ENCODE measurements at places on chromosomes 6 and 20. TPM values are rescaled to one million over a fixed set of nuclear protein-coding genes. Genes with fewer than 3 reads are reported as not detected.

- DNase-seq: no peak
These were observed 188.5 kb upstream of the SNX9 start for GRCh38 chr6:157634546-157634945.

SLA2 gene
- 0.39 TPM for total RNA-seq

GRCh38 chr6:87936065-87936464 lies 111.6 kb upstream of the SPACA1 start:
- DNase-seq: no peak

DNA sequence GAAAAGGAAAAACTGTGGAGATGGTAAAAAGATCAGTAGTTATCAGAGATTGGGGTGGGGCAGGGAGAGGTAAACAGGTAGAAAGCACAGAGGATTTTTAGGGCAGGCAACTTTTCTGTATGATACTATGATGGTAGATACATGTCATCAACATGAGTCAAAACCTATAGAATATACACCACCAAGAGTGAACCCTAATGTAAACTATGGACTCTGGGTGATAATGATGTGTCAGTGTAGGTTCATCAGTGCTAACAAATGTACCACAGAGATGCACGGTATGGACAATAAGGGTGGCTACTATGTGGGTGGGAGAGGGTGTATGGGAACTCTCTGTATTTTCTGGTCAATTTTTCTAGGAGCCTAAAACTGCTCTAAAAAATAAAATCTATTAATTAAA lies 18.5 kb downstream of the PACSIN1 start:
- DNase-seq: no peak

DNA sequence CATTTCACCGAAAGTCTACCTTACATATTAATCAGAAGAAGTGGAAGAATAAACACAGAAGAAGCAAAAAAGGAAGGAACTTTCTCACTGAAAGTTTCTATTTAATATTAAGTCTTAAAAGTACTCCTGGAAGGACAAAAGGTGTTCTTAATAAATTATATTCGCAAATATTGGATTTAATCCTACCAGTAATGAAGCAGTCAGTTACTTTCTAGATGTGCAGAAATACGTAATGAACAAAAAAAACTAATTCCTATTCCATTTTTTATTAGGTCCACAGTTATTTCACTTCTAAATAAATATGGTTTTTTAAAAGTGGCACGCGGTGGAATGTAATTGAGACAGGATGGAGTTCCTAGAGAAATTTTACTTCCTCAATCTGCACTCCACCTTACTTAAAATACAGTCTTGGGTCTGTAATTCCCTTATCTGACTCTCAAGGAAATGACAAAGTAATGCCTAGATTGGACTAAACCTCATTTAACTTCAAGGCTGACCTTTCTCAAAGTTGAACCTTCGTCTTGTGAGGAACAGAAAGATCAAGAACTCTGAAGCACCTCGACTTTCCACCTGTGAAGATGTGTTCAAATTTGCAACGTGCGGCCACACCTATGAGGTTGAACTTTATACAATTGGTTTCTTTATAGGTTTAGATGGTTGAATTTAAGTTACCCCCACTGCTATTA lies 1.1 kb upstream of the TRAM2 start:
- DNase-seq: no peak

ACTL10 gene
- 0.49 TPM for total RNA-seq

- DNase-seq: no peak
These were observed 64.7 kb downstream of the RFX6 start for GRCh38 chr6:116941727-116942126.

GRCh38 chr20:37711994-37712964 lies 18.4 kb downstream of the CTNNBL1 start:
- DNase-seq: no peak

SYCP2L gene
- 4.9 TPM for total RNA-seq

TMEM200A gene
- total RNA-seq: 9.3 TPM

GRCh38 chr6:145497006-145497405 lies 238.3 kb downstream of the EPM2A start:
- DNase-seq: no peak

DNA sequence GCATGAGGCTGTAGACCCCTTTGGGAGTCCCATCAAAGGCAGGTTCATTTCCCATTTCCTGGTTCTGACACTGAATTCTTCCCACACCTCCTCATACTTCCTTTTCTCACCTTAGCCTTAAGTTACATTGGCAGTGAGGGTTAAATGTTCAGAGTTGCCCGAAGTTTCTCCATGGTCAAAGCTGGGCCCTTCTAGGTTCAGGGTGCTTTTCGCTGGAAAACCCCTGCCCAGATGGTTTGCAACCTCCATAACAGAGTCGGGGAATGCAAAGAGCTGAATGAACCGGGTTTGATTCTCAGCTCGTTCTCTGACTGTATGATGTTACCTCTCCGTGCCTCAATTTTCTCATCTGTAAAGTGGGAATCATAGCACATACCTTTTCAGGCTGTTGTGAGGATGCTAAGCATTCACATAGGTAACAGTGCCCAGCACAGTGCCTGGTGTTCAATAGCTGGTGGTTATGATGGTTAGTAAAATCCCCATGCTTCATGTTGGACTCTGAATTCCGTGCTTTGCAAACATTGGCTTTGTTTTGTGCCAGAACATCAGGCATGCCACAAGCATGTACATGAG lies 149.8 kb downstream of the NFATC2 start:
- no peak for DNase-seq

- DNase-seq: no peak
These were observed 10.7 kb upstream of the RFX6 start for GRCh38 chr6:116866281-116866871.

- no peak for DNase-seq
These were observed 24.6 kb upstream of the GTSF1L start for GRCh38 chr20:43751167-43752050.

MTFR2 gene
- 0.89 TPM for total RNA-seq

DNA sequence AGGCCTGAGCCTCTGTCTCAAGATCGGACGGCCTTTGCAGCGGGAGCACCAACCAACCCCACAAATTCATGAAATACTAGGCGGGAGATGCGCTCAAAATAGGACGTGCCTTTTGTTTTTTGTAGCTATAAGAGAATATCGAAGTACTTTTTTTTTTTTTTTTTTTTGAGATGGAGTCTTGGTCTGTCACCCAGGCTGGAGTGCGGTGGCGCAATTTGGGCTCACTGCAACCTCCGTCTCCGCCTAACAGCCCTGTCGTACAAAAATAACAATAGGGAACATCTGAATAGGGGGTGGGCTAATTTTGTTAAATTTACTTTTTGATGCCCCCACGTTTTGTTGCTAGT lies 5.9 kb upstream of the TUBB2A start:
- peak; percentile 54 for DNase-seq

ERVFRD-1 gene
- 0.10 TPM for total RNA-seq

DNA sequence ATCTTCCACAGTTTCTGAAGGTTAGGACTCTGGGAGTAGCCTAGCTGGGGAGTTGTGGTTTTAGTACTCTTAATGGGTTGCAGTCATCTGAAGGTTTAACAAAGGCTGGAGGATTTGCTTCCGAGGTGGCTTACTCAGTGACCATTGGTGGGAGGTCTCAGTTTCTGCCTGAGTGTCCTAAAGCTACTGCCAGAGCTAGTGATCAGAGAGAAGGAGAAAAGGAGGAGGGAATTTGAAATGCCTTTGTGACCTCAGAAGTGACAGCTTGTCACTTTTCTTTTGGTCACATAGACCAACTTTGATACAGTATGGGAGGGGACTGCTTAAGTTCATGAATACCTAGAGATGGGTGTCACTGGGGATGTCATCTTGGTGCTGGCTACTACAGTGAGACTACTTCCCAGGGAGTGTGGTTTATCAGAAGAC lies 41.3 kb downstream of the NCOA3 start:
- DNase-seq: no peak

GRCh38 chr6:33429750-33430052 lies 9.8 kb downstream of the SYNGAP1 start:
- DNase-seq: peak; percentile 14

GRCh38 chr6:82712826-82713225 lies 349.2 kb downstream of the TPBG start:
- no peak for DNase-seq

DNA sequence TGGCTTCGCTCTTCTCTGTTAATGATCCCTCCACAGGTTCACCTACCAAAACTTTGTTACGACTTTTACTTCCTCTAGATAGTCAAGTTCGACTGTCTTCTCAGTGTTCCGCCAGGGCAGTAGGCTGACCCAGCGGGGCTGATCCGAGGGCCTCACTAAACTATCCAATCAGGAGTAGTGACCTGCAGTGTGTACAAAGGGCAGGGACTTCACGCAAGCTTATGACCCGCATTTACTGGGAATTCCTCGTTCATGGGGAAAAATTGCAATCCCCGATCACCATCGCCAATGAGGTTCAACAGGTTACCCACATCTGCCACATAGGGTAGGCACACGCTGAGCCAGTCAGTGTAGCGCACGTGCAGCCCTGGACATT lies 771.4 kb upstream of the DEFB115 start:
- no peak for DNase-seq

DNA sequence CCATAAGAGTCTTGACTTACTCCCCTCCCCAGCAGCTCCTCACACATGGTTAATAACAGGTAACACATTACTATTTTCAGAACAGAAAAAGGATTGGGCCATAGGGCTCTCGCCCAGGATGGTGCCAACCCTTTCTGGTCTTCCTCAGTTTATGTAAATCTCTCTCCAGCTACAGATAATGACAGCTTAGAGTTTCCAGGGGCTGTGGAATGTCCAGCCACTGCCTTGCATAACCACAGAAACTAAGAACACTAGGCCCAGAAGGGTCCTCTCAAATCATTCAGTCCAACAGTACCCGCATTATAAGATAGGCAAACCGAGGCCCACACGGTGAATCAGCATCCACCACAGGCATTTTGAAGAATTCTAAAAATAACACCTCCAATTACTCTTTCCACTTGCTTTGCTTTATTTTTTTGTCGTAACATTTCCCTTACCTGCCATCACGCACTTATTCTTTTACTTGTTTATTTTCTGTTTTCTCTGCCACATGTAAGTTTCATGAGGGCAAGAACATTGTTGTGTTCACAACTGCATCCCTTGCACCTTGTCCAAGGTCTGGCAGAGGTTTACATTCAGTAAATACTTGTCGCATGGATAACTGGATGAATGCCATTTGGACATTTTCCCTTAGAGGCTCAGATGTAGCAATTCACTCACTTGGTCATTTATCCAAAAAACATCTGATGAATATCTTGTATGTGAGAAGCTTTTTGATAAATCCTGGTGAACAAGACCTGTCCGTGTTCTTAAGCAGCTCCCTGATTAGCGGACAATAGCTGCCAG lies 6.4 kb upstream of the SDC4 start:
- no peak for DNase-seq

- no peak for DNase-seq
These were observed 257.1 kb upstream of the TAB2 start for GRCh38 chr6:149060300-149060984.

- DNase-seq: no peak
These were observed 68.1 kb upstream of the SLC4A11 start for GRCh38 chr20:3307078-3307477.

DNA sequence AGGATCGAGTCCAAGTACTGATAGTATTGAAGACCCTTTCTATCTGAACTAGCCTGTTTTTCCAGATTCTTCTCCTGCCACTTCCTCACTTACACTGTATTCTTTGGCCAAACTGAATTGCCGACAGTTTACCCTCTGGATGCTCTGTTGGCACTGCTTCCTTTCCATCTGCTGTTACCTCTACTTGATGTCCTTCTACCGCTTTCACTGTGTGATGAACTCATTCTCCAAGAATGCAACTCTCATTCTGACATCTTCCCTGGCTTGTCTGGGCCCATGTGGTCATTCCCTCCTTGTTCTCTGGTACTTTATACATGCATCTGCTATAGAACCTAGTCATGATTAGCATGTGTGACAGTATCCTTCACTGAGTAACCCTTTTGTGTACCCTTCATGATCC lies 16.3 kb downstream of the RPRD1B start:
- no peak for DNase-seq

B3GAT2 gene
- total RNA-seq: 0.59 TPM

RIPPLY2 gene
- total RNA-seq: not detected

GRCh38 chr20:3980260-3981131 lies 34.9 kb downstream of the RNF24 start:
- no peak for DNase-seq

GRCh38 chr20:44843876-44844275 lies 33.5 kb upstream of the RIMS4 start:
- DNase-seq: no peak

SLC22A1 gene
- 0.59 TPM for total RNA-seq

GRCh38 chr6:34465531-34466241 lies at the start of gene PACSIN1:
Gene PACSIN1, plus strand, starts transcription at chr6:34466076. Its CDS starts 60,230 bp downstream, at chr6:34526306.
- DNase-seq: no peak

GRCh38 chr6:117550618-117551242 lies 51.6 kb downstream of the GOPC start:
- DNase-seq: no peak

GRCh38 chr6:90183587-90184333 lies 112.9 kb downstream of the BACH2 start:
- DNase-seq: no peak

- DNase-seq: no peak
These were observed 18.7 kb downstream of the ARFGEF2 start for GRCh38 chr20:48940170-48940569.

DNA sequence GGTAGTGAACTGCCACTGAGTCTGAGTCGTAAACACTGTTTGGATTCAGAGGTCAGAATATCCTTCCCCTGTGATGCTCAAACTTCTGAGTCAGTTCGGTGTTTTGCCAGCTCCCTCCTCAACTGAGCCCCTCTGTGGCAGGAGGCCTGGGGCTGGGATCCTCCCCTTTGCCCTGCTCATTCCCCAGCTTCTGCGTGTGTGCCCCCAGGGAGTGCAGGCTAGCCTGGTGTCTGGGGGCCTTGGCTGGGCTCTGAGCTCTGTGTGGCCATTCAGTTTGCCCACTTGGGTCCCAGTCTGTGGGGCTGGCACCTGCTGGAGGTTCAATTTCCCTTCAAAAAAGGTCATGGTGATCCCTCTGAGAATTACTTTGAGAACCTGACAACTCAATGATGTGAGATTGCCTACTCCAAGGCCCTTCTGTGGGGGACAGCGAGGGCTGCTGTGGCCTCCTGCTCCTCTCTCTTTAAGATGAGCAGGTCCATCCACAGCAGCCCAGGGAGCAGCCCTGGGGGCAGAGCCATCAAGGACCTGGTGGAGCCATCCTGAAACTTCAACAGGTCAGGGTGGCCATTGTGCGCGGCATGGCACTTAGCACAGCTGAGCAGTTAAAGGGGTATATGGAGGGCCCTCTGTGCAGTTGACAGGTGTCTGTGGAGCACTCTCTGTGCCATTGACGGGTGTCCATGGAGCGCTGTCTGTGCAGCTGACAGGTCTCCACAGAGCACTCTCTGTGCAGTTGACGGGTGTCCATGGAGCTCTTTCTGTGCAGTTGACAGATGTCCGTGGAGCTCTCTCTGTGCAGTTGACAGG lies 147.2 kb downstream of the SYCP2 start:
- no peak for DNase-seq

DNA sequence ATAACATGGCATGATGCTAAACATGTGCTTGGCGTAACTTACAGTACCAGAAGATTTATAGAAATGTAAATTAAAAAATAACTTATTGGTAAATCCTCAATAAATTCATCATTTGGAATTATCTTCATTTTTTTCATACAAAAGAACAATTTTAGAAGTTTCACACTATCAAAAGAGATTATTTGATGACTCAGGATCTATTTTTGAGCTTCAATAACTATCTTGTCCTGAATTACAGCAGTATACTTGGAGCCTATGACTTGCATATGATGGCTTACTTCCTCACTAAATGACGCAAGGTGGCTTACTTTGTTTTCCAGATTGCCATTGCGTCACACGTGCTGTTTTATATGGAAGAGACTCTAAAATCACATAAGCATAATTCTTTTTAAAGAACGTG lies 49.2 kb downstream of the KHDRBS2 start:
- DNase-seq: no peak

KIF25 gene
- not detected for total RNA-seq

ETV7 gene
- 0.49 TPM for total RNA-seq
